ENCODE measurements at places on chromosomes 4 and X.

DNA sequence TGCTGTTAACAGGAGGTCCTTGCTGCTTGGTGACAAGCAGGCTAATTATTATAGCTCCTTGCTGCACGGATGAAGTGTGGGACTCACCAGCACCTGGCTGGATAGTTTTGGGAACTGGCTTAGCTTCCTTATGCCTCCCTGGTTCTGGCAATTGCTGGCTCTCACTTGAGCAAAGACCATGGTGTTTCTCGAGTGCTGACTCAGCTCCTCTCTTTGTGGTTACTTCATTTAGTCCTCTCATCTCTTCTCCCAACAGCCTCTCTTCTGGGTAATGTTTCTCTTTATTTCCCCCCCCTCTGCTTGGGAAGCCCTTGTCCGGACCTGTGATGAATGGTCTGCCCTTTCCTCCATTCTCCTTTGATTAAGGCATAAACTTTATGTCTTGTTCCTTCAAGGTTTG, 100.4 kb downstream of the CBLL2 start:
- no peak for DNase-seq

DNA sequence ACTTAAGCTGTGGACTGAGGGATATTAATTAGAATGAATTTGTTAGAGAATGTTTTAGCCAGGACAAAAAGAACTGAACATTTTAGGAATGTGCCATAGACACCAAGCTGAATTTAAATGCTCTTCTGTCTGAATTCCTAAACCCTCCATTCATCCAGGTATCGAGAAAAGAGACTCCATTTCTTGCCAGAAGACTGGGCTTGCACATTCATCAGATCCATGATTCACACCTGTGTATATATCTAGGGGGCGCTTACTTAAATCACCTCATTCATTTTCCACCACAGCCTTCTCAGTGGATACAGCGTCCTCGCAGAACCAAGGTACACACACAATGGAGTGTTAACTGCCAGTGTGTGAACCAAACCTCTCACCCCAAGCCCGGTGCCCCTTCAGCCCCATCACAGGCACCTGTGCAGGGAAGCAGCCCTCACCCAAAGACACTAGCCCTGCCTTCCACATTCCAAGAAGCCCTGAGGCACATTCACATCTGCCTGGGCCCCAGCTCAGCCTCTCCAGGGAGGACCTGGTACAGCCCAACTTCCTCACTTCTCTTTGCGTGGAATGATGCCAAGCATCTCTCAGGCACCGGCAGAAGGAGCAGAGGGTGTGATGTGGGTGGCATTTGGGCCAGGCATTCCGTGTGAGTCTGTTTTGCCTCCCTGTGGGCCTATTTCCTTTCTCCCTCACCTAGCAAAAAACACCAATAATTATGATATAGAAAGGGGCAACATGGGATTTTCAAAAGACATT, 35.6 kb upstream of the C1QTNF7 start:
- no peak for DNase-seq

DNA sequence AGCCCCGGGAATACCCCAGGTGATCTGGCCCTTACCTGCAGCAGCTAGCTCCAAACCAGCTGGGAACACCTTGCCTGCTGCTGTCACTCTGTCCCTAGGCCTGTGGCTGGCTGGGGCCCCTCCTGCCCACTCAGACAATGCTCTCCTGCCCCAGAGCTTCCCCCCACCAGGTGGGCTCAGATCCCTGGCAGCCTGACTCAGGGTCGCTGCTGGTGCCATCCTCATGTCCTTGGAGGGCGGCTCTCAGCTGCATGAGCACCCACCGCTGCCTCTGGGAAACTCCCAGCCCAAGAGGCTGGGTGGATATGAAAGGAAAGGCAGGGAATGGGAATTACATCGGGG, 15.8 kb downstream of the C4orf50 start:
- DNase-seq, result no peak

DNA sequence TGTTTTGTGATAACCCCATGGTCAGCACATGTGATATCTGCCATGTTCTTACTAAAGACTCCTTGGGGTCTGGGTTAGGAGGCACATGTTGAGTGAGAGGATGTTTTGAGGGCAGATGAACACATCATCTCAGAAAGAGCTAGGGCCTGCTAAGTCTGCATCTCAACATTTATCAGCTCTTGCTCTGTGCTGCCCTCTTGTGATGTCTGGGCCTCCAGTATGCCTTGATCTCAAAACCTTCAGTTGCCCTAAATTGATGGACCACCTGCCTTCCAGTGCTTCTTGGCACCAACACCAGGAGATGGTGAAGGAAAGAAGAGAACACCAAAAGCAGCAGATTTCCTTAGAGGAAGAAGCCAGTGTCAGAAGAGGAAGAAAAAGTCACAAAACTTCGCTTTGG, 22.5 kb downstream of the MID1 start:
- no peak for DNase-seq

GRCh38 chr4:74796631-74797030, 2.3 kb upstream of the BTC start:
- DNase-seq, result no peak

- no peak for DNase-seq
Observed at GRCh38 chr4:94965852-94966251, 208.1 kb downstream of the BMPR1B start.

DNA sequence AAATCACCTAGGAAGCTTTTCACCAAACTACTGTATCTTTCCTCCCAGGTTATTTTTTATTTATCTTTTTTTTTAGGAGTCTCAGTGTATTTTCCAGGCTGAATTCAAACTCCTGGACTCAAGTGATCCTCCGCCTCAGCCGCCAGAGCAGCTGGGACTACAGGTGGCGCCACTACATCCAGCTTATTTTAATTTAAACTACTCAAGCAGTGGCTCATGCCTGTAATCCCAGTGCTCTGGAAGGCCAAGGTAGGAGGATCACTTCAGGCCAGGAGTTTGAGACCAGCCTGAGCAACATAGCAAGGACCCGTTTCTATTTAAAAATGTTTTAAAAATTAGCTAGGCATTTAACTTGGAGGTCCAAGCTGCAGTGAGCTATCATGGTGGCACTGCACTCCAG, 37.8 kb downstream of the LEF1 start:
- DNase-seq, result no peak

GRCh38 chr4:176383273-176384077, 63.7 kb downstream of the SPCS3 start:
- DNase-seq, result no peak

GRCh38 chr4:164343472-164343976, 410.4 kb upstream of the SMIM31 start:
- no peak for DNase-seq

GRCh38 chrX:139877710-139878414, 55.0 kb downstream of the ATP11C start:
- DNase-seq, result no peak

DNA sequence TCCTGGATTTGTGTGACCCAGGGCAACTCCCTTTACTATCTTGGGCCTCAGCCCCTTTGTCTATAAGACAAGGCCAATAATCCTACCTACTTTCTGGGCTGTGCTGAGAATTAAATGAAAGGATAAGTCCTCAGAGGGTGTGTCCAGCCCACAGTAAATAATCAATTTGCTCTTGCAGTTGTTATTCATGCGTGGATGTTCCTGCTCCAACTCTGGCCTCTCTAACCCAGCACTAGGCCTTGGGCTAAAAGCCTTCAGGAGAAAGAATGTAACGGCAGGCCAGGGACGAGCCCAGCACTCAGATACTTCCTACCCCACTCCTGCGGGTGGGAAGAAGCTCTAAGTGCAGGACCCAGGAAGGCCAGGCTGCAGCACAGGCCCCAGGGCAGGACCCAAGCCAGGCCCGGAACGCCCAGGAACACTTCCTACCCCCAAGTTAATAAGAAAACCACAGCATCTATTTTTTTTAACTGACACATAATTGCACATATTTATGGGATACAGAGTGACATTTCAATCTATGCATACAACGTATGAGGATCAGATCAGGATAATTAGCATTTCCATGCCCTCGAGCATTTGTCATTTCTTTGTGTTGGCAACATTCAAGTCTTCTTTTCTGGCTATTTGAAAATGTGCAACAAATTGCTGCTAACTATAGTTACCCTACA, 179.6 kb upstream of the RBPJ start:
- DNase-seq, result no peak

DNA sequence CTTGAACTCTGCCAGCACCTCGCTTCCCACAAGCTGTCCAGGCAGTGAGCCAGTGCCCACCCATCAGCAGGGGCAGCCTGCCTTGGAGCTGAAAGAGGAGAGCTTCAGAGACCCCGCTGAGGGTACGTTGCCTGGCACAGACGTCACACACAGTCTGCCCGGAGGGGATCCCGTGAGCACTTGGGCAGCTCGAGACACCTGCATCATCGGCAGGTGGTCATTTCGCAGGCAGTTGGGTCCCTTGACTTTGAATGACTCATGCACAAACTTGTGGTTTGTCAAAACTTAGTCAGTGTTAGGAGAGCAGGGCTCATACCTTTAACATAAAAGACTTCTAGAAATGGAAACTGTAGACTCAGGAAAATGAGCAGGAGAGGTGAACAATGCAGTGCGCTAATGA, 9.9 kb downstream of the TACC3 start:
- no peak for DNase-seq

GRCh38 chr4:126890994-126891393, 741.8 kb upstream of the INTU start:
- no peak for DNase-seq

GRCh38 chr4:91829531-91829930, 474.2 kb upstream of the GRID2 start:
- no peak for DNase-seq

- DNase-seq, result no peak
Observed at GRCh38 chr4:34181311-34181841, 2062.9 kb downstream of the ARAP2 start.

DNA sequence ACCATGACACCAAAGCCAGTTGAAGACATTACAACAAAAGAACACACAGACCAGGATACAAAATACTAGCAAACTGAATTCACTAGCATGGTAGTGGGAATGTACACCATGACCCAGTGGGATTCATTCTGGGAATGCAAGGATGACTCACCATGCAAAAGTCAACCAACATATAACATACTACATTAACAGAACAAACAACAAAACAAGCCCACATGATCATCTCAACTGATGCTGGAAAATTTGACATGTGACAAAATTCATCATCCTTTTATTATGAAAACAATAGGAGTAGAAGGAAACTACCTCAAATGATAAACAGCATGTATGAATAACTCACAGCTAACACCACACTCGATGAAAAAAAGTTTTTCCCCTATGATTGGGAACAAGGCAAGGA, 190.2 kb downstream of the DCLK2 start:
- DNase-seq, result no peak

- no peak for DNase-seq
Observed at GRCh38 chrX:101108284-101108683, 10.3 kb downstream of the CENPI start.

- DNase-seq, result no peak
Observed at GRCh38 chrX:77936299-77936698, 25.8 kb downstream of the ATP7A start.

GRCh38 chrX:20680998-20681397, 414.3 kb upstream of the RPS6KA3 start:
- no peak for DNase-seq

DNA sequence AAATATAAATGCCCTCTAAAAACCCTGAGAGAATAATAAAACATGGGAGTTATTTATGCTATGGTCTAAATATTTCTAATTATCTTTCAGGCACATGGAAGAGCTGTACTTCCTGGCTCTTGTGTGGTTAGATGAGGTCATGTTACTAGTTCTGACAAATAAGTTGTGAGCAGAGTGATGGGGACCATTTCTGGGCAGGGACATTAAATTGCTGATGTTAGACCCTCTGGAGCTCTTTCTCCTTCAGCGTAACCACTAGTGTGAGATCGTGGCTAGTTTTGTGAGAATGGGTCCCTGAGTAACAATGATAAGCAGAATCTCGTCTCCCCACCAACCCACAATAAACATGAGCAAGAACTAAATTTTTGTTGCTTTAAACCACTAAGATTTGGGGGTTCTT, 108.0 kb downstream of the MAML3 start:
- no peak for DNase-seq

DNA sequence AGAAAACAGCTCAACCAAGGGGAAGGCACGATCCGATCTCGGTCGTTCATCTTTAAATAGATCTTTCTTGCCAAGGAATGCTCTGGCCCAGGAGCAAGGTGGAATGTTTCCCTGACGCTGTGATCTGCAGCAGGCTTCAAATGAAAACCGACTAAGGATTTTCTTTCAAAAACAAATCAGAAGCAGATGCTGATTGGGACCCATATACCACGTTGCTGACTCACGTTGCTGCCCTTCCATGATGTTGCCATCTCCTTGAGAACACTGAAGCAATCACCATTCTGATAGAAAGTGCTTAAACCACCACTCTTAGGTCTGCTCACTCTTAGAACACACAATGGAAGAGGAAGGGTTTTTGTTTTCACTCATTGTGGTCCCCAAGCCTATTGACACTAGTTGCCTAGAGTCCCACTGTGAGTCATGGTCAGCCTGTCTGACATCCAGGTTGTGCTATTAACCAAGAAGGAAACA, 26.1 kb downstream of the LAMTOR3 start:
- DNase-seq, result no peak

DNA sequence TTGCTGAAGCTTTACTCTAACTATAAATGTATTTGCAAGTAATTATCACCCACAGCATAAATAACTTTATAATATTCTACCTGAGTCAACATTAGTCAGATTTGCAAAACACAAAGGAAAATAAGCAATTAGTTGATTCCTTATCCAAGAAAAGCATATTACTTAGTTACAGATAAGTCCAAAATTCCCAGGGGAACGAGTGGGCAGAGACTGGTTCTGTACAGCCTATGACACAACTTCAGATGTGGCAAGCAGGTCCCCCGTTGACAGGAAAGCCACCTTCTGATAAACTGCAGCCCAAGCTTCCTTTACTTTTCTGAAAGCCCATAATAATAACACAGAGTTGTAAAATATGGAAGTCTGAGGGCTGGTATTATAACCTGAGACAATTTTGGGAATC, 62.4 kb upstream of the NDP start:
- DNase-seq, result no peak

DNA sequence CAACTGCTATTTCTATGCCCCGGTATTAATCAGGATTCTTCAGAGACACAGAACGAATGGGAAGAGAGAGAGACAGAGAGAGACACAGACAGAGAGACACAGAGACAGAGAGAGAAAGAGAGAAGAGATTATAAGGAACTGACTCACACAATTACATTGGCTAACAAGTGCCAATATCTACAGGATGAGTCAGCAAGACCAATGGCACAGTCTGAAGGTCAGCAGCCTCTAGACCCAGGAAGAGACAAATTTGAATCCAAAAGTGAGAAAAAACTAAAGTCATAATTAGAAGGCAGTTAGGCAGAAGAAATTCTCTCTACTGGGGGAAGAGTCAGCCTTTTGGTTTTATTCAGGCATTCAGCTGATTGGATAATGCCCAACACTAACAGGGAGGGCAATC, 187.3 kb downstream of the MAB21L2 start:
- no peak for DNase-seq

DNA sequence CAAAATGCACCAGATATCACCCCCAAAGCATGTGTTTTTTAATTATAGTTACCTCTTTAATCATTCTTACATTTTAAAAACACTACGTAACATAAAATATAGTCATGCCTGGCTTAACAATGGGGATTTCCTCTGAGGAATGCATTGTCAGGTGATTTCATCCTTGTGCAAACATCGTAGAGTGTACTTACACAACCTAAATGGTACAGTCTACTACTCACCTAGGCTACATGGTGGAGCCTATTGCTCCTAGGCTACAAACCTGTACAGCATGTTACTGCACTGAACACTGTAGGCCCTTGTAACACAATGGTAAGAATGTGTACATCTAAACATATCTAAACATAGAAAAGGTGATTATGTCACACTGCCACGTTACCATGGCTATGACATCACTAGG, 208.6 kb downstream of the SPOCK3 start:
- no peak for DNase-seq
